Stimulated activated CD4-positive, alpha-beta T cell treated with anti-CD3 and anti-CD28 coated beads, Interleukin-1b, Interleukin-23, amount 100 ng/mL, for 24 hours (primary cell): ENCODE measurements at places on chromosomes 7 and 10.

DNA sequence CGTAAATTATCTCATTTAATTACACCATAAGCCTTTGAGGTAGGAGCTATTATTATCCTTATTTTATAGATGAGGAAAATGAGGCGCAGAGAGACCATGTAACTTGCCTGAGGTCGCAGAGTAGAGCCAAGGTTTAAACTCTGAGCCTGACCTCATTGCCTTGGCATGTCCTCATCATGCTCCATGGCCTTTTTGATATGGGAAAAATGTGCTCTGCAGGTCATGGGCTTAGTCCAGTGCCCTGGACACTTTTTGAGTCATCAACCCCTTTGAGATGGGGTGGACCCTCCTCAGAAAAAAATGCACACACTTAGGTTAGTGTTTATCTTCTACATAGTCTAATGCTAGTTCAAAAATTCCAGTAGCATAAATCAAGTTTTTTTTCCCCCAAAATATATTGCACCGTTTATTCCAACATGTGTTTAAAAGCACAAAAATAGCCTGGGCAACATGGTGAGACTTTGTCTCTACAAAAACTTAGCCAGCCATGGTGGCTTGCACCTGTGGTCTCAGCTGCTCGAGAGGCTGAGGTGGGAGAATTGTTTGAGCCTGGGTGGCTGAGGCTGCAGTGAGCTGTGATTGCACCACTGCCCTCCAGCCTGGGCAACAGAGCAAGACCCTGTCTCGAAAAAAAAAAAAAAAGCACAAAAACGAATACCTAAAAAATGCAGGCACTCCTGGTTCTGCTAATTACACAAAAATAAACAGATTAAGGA is 28.6 kb upstream of the TMEM178B start:
- no peak for DNase-seq

GRCh38 chr7:51141451-51142003 is 175.1 kb downstream of the COBL start:
- DNase-seq: no peak

GRCh38 chr7:142228537-142229104 is 29.2 kb downstream of the PRSS58 start:
- DNase-seq: no peak

GRCh38 chr10:61135276-61135721 is 191.3 kb upstream of the RHOBTB1 start:
- no peak for DNase-seq

DNA sequence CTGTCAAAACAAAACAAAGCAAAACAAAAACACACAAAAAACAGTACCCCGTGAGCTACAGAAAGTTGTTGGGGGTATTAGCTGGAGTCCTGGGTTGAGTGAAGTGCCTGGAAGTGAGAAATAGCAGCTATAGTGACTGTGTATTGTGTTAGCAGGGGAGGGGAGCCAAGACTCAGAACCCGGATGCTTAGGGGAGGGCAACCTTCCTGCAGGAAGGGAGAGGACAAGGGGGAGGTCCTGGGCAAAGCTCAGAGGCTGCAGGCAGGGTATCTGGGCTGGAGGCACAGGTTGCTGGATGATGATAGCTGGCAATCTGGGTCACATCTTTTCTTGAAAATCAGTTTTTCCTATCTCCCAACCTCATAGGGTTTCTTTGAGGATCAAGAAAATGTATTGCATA is 75.8 kb upstream of the PARD3 start:
- DNase-seq: no peak

DNA sequence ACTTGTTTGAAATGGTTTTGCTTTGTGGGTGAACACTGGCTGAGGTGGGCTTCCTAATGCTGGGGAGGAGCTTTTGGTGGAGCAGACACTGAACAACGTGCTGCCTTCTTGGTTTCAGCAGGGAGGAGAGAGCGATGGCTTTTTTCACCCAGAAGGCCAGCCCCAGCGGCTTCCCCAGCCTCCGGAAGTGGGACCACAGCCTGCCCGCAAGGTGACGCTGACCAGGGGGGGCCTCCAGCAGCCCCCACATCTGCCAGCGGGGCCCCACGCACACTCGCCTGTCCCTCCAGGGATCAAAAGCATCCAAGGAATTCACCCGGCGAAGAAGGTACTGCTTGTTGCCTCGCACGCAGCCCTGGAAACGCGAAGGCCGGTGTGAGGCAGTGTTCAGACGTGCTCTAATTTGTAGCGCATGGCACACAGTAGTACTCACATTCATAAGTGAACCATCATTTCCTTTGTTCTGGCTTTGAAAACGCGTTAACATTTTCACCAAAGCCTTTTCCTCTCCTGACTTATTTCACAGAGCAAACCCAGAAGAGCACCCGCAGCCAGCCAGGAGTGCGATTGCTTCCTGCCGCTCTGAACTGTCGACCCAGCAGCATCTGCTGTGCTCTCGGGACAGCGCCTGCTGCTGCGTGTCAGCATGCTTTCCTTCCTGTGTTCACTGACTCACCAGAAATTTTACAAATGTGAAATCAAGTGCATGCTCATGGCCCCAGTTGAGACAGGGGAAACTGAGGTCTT is 48.4 kb downstream of the SHH start:
- DNase-seq: no peak

DNA sequence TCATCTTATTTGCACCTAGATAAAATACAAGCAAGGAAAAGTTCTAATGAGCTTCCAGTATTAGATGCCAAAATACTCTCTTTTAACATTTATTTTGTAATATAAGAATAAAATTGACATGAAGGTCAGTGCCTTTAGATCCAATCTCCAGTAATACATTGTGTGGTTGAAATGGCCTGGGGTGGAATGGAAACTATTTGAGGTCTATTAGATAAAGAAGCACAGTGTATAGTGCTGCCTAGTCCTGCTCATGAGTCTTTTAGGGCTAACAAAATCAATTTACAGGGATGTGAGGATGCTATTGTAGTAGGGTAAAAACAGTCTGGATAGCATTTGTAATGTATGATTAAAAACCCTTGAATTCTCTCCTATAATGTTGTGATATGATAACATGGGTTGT is 84.5 kb upstream of the ETV1 start:
- no peak for DNase-seq

- DNase-seq: no peak
Measured at GRCh38 chr7:114209968-114210367, 204.6 kb upstream of the FOXP2 start.

DNA sequence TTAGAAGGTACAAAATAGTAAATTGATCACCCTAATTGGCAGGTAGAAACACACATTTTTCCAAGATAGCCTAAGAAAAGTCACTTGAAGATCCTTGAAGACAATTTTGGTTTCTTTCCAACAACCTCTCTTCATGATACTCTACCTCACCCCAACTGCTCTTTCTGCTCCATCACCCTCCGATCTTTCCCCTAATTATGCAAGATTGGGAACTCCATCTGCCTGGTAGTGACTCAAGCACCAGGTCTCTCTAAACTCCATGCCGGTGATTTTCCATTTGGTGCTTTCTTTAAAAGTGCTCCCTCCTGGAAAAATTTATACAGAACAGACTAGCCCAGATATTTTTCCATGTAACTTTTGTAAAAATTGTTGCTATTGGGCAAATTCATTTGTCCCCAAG is 1.1 kb upstream of the AKR1B1 start:
- DNase-seq: no peak
